ENCODE measurements at places on chromosomes 12 and 14.

DNA sequence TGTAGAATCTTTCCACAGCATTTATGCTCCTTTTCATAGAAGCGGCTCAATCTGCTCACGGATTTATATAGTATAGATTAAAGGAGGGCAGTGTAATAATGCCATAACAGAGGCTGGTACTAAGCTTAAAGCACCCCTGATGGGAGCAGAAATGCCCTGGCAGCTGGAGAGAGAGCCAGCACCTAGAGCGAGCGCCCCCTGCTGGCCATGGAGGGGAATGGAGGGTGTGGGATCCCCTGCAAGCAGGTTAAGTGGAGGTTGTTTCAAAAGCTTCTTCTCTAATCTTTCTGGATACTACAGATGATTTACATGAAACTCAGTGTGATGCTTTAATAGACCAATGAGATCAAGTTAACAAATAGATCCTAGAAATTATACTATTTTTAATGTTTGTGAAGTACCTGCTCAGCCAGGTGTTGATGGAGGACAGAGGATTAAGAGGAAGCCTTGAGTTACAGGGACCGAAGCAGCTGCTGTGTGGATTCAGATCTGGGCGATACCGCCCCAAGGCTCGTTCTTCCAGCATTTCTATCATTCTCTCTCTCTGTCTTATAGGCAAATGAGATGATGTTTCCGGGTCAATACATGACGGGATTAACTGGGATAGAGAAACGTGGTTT lies 1519.3 kb upstream of the TMEM132C start:
- no peak for DNase-seq

GRCh38 chr14:87567618-87568295 lies 425.2 kb downstream of the GALC start:
- DNase-seq = no peak

- DNase-seq = no peak
Observed at GRCh38 chr12:50988051-50988450, 35.7 kb downstream of the HIGD1C start.

GRCh38 chr12:49626169-49626835 lies 2.9 kb downstream of the PRPF40B start:
- DNase-seq = no peak

DNA sequence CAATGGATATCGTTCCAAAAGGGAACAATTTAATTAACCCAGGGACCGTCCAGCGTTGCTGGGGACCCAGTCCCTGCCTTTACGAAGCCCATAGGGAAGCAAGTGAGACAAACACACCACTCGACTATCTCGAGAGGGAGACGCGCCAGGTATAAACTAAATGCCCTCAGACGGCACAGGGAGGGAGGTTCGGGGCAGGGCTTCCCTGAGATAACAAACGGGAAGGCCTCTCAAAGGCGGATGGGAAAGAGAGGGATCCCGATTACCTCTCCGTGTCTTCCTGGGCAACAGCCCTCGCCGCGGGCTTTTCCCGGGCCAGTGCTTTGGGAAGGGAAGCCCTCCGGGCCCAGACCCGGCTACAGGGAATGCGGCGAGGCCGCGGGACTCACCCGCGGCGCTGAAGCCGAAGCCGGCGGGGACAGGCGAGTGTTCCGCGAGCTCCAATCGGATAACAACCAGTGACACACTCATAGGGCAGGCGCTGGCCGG lies 390 bp downstream of the BRAP start:
- DNase-seq = no peak
